Foreskin keratinocyte (primary cell): ENCODE measurements at places on chromosomes 2 and 18. TPM values are rescaled to one million over a fixed set of nuclear protein-coding genes. Genes with fewer than 3 reads are reported as not detected.

The FBXO48 gene
- 0.66 and 0.90 TPM in 2 replicates for polyA plus RNA-seq

The COPS9 gene
- 316 and 358 TPM in 2 replicates for polyA plus RNA-seq

The CDH2 gene
- polyA plus RNA-seq = 0.07 and 0.27 TPM in 2 replicates

DNA sequence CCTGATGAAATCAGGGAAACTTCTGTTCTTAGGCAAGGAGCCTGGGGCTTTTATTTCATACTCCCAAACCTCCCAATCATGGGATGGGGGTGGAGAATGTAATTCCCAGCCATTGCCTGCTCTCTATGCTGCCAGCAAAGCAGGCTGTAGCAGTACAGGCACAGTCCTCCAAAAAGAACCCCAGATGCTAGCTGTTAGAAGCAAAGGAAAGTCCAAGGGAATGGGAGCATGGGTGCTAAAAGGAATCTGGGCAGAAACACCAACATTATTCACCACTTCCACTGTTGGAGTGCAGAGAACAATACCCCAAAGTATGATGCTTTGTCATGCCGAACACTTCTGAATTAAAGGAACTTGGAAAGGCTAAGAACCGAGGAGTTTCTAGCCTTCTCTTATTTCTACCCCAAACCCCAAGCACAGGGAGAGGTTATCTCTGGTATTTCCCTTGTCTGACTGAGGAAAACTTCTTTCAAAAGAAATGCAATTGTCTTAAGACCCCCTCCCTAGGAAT lies 24.7 kb downstream of the MDH1 start:
- DNase-seq = peak; percentile 2

The PXDN gene
- polyA plus RNA-seq = 26.9 and 28.0 TPM in 2 replicates
